ENCODE measurements at places on chromosomes 16 and 17.

GRCh38 chr16:11439790-11440656, 94.8 kb downstream of the RMI2 start:
- no peak for DNase-seq

GRCh38 chr17:77566566-77567138, 391.9 kb upstream of the TNRC6C start:
- no peak for DNase-seq

DNA sequence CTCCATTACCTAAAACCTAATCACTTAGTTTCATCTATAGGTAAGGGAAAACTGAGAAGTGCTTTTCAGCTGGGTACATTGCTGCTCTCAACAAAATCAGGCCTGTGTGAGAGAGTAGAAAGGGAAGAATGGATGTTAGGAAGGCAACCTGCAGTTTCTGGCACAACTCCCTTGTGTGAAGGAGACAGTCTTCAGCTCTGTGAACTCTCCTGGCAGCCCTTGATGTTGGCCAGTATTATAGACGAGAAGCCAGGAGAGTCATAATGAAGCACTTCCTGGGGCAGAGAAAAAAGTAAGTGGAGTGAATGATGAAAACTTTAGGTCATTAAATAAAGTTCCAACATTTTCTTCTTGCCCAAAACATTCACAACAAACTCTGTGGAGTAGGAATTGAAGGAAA, 260.1 kb downstream of the IRX3 start:
- no peak for DNase-seq

- no peak for DNase-seq
These were observed 9.4 kb downstream of the SNX20 start for GRCh38 chr16:50671644-50672260.

Measured in stimulated activated CD8-positive, alpha-beta memory T cell treated with anti-CD3 and anti-CD28 coated beads, Interleukin-12 subunit alpha, Interleukin-12 subunit beta, amount 100 ng/mL, for 4 hours (primary cell).